Central memory CD8-positive, alpha-beta T cell (primary cell): ENCODE measurements at places on chromosomes 6 and 20.

DNA sequence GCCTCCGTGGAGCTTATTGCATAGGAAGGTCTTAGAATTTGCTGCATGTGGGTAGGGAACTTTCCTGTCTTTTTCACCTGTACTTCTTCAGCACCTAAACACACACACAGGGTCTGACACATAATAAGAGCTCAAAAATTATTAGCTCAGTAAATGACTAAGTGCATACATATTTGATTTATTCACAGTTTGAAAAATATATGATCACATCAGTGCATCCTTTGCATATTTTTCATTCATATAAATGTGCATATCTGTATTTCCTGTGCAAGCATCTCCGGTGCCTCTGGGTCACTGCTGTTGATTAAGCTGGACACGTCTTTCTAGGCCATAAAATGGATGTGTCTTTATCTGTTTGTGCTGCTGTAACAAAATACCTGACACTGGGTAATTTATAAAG lies 234.7 kb downstream of the UST start:
- DNase-seq: no peak

DNA sequence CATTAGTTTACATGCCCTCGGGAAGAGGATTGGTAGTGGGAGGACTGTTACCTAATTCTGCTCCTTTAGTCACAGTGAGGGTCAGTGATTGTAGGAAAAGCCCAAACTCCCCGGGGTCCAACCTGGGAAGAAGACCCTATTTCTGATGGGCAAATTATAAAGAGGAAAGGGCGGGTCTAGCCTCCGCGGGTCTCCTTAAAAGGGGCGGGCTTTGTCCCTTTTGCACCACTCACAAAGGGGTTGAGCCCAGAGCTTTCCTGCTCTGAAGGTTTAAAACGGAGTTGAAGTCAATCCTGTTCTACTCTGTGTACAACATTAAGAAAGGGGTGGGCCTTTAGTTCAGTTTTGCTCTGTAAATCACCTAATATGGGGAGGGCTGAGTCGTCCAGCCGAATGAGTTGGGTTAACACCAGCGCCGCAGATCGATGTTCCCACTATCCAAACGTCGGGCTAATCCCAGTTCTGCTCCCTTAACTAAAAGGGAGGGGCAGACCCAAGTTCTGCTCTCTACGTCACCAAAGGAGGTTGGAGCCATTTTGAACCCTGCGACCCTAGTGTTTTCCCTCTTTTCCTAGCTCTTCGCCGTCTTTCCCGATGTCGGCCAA lies 920 bp upstream of the RNF5 start:
- no peak for DNase-seq

- DNase-seq: no peak
Measured at GRCh38 chr6:41747256-41748101, at the start of gene PGC. Gene PGC, minus strand, starts transcription at chr6:41747397. Its CDS starts 63 bp downstream, at chr6:41747334.

DNA sequence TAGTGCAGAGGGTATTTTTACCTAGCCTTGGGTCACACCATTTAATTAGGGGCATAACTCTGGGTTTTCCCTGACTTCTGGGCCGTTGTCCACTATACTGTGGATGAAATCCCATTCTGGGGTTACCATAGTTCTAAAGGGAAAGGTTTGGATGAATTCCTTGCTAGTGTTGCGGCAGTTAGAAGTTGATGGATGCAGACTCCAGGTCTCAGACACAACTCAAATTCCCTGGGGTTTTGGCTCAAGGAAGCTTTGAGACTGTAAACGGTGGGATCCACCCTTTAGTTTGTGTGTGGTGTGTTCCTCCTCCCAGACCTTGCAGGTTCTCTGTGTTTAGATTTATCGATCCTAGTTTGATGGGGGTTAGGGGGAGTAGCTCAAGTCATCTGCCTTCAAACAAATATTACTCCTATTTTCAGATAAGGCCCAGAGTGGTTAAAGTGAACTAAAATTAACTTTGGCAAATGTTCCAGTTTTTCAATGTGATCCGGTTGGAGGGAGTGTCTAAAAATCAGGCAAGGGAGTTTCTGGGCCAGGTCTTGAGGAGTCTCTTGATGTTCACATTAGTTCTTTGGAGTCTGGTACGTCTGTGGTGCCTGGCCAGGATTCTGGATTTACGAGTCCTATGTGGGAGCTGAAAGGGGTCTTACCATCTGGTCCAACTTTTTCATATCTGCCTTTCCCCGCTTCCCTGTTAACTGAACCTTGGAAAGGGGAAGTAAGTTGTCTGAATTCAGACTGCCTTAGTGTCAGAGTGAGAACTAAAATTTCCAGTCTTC lies 1.5 kb downstream of the RALY start:
- DNase-seq: no peak

DNA sequence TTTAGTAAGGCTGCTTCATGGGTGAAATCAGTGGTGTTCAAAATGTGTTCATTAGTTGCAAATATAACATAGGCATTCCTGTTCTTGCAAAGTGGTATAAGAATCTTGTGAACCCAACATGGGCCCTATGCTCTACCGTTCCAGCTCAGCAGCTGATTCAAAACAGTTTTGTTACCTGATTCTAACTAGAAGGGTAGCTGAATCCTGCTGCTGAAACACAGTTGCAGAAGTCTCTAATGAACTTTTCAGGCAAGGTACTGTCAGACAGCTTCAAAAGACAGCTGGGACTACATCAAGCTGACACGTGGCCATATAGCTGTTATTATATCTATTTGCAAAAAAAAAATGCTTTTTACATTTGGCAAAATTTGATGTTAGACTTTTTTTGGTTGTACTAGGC lies 22.7 kb downstream of the THEMIS start:
- no peak for DNase-seq

DNA sequence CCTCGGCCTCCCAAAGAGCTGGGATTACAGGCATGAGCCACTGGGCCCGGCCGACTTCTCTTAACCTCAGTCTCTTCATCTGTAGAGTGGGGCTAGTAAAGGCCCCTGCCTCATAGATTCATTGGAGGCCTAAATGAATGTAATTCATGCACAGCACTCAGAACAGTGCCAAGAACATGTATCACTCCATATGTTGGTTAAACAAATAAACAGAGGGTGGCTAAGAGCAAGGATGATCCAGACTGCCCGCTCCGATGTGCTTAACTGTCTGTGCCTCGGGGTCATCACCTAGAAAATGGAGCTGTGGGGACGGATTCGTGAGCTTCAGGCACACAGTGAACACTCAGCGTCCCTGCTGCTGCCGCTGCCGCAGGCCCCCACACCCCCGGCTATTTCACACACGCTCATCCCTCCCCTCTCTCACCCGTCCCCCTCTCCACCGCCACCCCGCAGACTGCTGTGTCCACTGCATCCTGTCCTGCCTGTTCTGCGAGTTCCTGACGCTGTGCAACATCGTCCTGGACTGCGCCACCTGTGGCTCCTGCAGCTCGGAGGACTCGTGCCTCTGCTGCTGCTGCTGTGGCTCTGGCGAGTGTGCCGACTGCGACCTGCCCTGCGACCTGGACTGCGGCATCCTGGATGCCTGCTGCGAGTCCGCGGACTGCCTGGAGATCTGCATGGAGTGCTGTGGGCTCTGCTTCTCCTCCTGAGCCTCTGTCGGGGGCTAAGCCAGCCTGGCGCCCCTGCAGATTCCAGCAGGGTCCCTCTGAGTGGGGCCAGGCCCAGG lies 14.8 kb downstream of the MDFI start:
- DNase-seq: no peak

- DNase-seq: no peak
Measured at GRCh38 chr20:37524859-37525708, 2.6 kb downstream of the BLCAP start.

DNA sequence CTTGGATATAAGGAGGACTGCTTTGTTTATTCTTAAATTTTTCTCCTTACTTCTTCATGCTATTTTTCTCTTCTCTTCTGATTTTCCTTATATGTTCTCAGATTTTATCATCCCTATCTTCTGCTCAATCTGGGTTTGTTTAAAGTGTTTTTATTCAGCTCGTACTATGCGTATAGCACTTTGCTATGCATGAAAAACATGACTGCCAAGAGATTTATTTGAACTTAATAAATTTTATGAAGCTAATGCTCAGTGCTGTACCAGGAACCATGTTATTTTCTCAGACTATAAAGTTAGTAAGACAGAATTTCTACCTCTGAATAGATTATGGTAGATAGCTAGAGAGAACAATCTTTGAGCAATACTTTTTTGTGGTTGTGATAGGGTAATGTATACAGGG lies 305.9 kb downstream of the LAMA2 start:
- no peak for DNase-seq

- DNase-seq: no peak
Measured at GRCh38 chr20:58538752-58539151, 23.6 kb upstream of the APCDD1L start.

DNA sequence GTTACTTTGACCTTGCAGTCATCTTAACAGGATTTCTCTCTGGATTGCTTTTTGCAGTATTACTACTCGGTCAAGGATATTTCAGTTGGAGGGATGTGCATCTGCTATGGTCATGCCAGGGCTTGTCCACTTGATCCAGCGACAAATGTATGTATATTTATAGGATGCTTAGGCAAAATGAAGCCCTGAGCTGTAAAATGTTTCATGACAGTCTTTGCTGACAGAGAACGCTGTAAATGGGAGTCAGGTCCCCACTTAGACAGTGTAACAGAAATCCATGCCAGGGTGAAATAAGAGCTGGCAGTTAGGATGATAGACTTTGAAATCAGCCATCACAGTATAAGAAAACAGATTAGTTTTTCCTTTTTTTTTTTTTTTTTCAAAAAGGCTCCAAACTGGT lies 264.0 kb downstream of the LAMA2 start:
- no peak for DNase-seq

- no peak for DNase-seq
Measured at GRCh38 chr6:107219851-107220250, 104.5 kb upstream of the BEND3 start.

DNA sequence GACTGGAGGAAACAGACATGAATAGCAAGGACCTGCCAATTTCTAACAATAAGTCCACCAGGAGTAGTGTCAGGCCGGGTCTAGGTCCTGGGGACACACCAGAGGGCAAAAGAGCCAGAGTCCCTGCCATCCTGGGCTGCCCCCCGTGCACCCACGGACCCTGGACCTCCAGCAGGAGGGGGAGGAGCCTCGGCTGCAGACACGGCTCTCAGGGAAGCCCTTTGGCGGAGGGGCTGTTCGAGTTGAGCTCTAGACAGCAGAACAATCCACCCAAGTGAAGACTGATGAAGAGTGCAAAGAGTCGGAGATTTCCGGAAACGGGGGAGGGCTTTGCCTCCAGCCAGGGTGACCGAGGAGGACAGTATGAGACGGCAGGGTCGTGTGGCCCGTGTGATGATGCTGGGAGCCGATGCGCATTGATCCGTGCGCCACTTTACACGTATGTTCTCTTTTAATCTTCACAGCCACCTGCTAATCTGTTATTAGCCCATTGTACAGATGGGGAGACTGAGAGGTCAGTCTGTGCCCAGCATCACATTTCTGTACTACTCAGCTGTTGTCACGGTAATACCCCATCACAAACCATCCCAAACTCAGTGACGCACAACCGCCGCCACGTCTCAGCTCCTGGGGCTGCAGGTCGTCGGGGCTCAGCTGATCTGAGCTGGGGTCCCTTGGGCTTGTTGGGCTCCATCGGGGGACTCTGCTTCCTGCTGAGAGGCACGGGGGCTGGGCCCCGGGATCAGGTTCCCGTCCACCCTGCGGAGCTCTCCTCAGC lies 502.0 kb downstream of the PREX1 start:
- no peak for DNase-seq

GRCh38 chr6:88251301-88251700 lies 85.2 kb upstream of the CNR1 start:
- no peak for DNase-seq

- no peak for DNase-seq
Measured at GRCh38 chr20:745683-746301, 22.5 kb downstream of the SLC52A3 start.

DNA sequence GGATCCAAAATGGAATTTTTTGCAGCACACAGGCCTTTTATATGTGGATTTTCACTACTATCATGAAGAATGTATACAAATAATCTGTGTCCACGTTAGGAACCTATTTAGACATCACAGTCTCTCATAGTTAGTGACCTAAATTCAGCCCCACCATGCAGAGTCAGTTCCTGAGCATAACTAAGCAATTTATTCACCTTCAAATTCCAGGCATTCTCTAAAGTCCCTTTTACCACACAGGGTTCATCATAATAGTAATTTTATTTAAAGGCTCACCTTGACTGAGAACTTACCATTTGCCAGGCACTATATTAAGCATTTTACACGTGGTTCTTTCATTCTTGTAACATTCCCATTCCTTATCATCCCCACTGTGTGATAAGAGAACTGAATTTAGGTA lies 353.8 kb downstream of the ARHGAP18 start:
- no peak for DNase-seq

DNA sequence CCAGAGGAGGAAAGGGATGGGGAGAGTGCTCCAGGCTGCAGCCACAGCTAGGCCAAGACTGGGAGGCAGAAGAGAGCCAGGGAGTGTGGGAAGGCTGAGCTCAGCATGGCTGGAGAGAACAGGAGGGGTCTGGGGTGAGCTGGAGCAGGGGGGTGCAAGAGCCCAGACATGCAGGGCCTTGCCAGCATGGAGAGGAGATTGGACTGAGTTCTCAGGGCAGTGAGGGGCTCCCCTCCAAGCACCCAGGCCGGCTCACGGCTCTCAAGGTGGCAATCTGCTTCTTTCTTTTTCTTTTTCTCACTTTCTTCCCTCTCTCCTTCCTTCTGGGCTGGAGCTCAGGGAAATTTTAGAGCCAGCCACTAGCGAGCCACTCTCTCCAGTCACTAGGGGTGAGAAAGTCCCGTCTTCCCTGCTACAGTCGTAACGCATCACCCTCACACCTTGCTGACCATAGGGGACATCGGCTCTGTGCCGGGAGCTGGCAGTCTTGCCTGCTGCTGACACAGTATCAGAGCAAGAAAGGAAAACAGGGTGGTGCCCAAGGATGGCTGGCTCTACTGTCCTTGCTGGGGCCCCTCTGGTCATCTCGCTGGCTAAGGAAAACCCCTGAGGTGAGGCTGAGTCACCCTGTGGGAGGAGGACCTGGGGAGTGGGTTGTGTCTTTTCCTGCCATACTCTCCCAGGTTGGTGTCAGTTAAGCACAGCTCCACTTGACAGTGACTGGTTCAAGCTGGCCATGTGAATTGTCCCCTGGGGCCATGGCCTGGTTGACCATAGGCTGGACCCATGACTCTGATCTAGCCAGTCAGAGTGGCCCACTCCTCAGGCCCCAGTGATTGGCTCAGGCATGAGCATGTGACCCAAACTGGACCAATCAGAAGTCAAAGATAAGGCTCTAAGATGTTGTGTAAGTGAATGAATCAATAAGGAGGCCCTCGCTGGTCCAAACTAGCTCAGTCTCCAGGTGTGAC lies 135.1 kb upstream of the PMEPA1 start:
- DNase-seq: no peak

GRCh38 chr20:48257833-48258232 lies 472.6 kb upstream of the SULF2 start:
- DNase-seq: no peak
